ENCODE measurements at places on chromosomes 12 and 14.

GRCh38 chr12:31780096-31780495, 51.3 kb upstream of the AMN1 start:
- DNase-seq = no peak

- DNase-seq = no peak
These were observed 13.8 kb downstream of the FBRSL1 start for GRCh38 chr12:132503618-132504204.

- DNase-seq = no peak
These were observed 309.9 kb downstream of the BCL11B start for GRCh38 chr14:98962118-98962517.

DNA sequence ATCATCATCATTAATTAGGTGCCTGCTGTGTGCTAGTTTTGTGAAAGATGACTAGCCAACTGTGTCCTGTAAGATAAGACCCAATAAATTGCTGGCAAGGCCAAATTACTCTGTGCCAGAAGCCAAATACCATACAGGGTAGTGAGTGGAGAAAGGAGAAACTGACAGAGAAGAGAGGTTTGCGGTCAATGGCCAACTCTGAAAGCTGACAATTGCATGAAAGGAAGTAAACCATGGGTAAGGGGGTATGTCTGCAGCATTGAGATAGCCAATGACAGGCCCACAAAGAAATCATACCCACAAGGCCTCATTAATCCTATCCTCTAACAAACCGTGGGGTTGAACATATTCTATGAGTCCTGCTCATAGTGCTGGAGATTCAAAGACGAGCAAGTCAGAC, 236.6 kb upstream of the CCDC196 start:
- DNase-seq = no peak

- peak; percentile 12 for DNase-seq
These were observed 182.3 kb downstream of the TMEM132C start for GRCh38 chr12:128449146-128449894.

DNA sequence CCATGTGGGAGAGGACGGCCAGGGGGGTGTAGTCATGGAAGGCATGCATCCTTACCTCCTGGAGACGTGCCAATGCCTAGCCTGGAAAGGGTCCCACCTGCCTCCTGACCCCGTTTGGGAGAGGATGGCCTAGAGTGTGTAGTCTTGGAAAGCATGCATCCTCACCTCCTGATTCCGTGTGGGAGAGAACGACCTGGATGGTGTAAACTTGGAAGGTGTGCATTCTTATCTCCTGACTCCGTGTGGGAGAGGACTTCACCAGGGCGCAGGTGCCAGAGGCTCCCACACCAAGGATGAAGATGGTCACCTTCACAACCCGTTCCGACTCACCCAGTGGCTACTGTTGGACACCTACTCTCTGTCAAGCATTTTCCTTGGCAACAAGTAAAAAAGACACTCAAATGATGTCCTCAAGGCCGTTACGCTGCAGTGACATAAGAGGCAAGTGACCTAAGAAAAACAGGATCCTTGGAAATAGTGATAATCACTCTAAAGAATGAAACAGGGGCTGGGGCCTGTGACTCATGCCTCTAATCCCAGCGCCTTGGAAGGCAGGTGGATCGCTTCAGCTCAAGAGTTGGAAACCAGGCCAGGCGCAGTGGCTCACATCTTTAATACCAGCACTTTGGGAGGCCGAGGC, 37.5 kb upstream of the FZD10 start:
- DNase-seq = no peak

DNA sequence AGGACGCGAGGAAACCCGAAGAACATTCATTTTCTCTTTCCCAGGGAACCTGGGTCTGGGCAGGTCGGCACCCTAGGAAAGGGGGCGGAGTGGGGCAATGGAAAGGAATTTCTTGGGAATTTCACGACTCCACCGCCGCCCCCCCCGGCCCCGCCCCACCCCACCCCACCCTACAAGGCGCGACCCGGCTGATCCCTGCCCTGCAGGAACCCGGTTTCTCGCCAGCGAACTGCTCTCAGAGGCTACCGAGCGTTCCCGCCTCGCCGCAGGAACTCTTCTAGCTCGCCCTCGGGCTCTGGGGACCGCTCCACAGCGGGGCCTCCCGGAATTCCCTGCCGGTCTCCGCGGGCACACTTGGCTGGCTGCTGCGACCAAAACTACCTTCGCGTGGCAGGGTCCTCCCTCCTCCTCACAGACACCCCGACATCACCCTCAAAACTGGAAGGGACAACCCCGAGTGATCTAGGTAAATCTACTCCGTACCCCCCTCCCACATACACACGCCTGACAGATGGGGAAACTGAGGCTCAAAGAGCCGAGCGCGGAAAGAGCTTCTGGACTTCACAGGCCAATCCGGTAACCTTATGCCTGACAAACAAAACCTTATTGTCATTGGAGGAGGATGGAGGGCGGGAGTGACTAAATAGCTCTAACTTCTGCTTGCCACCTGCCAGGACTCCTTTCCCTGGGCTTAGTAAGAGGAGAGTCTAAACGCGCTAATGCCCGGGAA, 785 bp upstream of the ACTN1 start:
- no peak for DNase-seq

GRCh38 chr12:68001486-68002466, 12.5 kb downstream of the IFNG-AS1 start:
- DNase-seq = no peak

DNA sequence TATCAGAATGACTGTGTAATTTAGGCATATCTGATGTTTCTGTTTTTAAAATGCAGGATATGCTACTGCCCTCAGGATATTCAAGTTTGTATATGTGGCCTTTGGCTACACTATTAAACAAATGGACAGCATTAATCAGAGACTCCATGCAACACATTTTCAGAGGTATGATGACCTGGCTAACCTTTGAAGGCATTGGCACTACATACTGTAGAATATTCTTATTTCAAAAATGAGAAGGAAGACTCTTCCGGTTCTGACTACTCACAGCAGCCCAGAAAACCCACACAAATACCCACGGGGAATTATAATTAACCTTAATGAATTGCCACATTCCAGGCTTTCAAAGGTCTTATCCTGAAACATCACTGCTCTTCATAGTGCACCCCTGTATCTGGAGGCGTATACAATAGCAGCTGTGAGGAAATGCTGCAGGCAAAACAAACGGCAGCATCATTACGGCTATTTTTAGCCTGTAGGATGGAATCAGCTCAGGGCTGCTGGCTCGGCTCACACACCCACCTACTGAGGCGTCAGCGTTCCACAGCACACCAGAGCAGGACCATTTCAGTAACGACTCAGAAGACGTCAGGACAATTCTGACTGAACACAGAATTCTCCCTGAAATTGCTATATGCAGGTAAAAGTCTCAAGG, 648.5 kb downstream of the RPS29 start:
- no peak for DNase-seq

- no peak for DNase-seq
These were observed 11.2 kb upstream of the NCKAP1L start for GRCh38 chr12:54486173-54486867.

- no peak for DNase-seq
These were observed 57.1 kb upstream of the PCED1B start for GRCh38 chr12:47022296-47022695.

GRCh38 chr12:130494736-130495135, 157.0 kb downstream of the PIWIL1 start:
- no peak for DNase-seq

GRCh38 chr12:2528001-2528400, 266.8 kb upstream of the FKBP4 start:
- DNase-seq = no peak

DNA sequence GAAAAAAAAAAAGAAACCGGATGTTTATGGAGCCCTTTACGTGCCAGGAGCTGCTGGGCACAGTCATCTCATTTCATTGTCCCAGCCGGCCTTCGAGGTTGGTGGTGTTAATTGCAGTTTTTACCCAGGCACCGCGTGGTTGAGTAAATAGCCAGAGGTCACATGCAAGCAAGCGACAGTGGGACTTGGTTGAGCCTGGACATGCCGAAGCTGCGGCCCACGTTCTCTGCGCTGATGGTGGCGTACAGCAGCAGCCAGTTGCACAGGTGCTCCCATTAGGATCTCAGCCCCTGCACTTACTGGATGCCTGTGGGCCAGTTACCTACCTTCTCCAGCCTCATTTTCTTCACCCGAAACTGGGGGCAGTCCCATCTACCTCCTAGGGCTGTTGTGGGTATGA, 54.0 kb downstream of the TSPAN9 start:
- no peak for DNase-seq

DNA sequence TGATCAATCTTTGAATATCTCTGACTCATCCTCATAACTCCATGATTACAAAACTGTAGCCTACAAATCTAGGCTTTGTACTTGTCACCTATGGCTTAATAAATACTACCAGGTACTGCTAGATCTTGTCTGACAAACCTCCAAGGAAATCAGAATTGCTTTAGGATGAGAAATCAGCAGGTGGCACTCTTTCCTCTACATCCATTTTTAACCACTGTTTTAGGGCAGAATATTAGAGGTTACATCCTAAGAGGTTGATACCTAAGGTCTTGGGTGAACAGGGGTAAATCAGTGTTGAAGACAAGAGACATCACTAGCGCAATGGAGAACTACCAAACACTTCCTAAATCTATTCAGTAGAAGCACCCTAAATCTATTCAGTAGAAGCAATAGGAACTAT, 63.1 kb upstream of the SOX5 start:
- DNase-seq = no peak

GRCh38 chr14:35861204-35861868, 35.2 kb downstream of the BRMS1L start:
- no peak for DNase-seq

DNA sequence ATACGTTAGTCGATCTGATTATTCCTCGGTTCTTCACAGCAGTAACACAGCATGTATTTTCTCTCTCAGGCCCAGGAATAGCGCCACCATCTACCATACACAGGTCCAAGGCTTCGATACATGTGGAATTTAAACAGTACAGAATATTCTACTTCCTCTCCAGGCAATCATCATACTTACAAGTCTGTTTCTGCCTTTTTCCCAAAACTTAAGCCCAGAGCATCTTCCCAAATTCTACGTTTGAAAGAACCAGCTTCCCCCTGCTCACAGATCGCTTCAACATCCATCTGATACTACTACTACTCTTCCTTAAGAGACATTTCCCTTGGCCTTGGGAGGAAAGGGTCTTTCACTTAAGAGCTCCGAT, 626 bp downstream of the TXNDC16 start:
- DNase-seq = peak; percentile 73

GRCh38 chr14:100286484-100287191, 19.6 kb downstream of the SLC25A29 start:
- DNase-seq = no peak

- DNase-seq = no peak
These were observed 14.0 kb downstream of the CCDC62 start for GRCh38 chr12:122788387-122788786.

DNA sequence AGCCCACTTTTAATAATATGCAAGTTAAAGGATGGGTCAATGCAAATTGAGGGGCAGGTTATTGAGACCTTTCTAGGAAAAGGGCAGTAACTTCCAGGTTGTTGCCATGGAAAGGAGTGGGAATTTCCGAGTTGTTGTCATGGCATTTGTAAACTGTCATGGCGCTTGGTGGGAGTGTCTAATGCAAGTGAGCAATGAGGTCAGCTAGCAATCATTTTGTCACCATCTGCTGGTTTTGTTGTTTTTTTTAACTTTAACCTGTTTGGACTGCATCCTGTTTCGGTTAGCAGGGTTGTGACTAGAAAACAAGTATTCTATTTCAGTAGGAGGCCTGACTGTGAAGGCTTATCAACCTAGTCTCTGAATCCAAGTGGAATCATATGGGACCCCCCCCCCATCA, 85.8 kb upstream of the TSPAN11 start:
- no peak for DNase-seq

GRCh38 chr14:26867171-26867757, 269.4 kb upstream of the NOVA1 start:
- no peak for DNase-seq

- DNase-seq = no peak
These were observed 29.3 kb upstream of the ZFP36L1 start for GRCh38 chr14:68822132-68822651.

DNA sequence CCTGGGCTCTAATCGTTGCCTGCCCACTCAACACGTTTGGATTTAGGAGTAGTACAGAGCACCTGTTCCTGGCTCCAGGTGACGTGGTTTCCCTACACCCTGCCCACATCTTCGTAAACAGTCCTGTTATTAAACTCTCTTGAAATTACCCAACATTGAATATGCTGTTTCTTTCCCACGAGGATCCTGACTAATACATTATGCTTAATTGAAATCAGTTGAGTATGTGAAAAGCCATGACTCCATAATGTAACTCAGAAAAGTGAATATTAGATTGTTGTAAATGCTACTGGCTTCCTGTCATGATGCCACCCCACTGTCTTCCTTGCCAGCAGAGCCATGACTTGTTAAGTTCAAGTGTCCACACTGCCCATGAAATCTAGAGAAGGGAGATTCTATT, 21.6 kb downstream of the AK7 start:
- DNase-seq = no peak

- no peak for DNase-seq
These were observed 103.0 kb downstream of the PUS7L start for GRCh38 chr12:43655586-43655985.

DNA sequence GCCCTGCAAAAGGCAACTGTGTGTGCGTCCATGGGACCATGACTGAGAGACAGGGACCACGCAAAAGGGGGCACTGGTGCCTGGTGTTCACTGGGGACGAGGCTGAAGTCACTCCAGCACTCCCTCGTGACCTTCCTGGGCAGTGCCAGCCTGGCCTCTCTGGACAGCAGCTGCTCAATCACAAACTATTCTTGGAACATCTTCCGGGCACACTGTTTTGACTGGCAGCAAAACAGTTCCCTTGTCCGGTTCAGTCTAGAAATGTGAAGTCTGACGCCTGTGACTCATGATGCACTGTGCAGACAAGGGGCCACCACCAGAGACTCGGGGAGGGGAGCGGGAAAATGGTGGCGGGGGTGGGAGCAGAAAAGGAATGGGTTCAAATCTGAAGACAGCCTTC, 20.8 kb downstream of the SNRNP35 start:
- no peak for DNase-seq

GRCh38 chr12:82801951-82802610, 115.4 kb downstream of the TMTC2 start:
- DNase-seq = no peak

GRCh38 chr14:90228478-90228877, 27.9 kb upstream of the PSMC1 start:
- no peak for DNase-seq

DNA sequence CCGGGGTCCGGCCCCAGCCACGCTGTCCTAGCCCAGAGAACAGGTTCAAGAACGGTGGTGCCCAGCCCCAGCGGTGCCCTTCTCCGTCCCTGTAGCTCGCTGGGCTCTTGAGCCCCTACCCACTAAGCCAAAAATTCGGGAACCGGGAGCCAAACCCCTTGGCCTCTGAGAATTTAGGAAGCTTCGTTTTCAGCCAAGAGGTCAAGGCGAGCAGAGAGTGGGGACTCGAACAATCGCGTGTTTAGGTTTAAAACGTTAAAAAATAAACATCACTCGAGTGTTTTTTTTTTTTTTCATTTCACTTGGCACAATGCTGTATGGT, 6.2 kb downstream of the SIX1 start:
- DNase-seq = no peak

- DNase-seq = no peak
These were observed 72.1 kb upstream of the LMNTD1 start for GRCh38 chr12:25625146-25625545.

- DNase-seq = no peak
These were observed 197.2 kb upstream of the NUDT4 start for GRCh38 chr12:93180566-93180965.

GRCh38 chr12:71567537-71567936, 96.1 kb downstream of the ZFC3H1 start:
- no peak for DNase-seq

GRCh38 chr12:118059341-118060191, 1.4 kb downstream of the WSB2 start:
- DNase-seq = no peak

- DNase-seq = no peak
These were observed 124.4 kb downstream of the DAD1 start for GRCh38 chr14:22464422-22465142.
